ENCODE measurements at places on chromosomes 12 and 14. TPM values are rescaled to one million over a fixed set of nuclear protein-coding genes. Genes with fewer than 3 reads are reported as not detected.
A peak's percentile ranks its signal among the peaks of the same experiment; 100 is the strongest.

Gene NGB
- not detected for total RNA-seq

Gene NFE2
- not detected for total RNA-seq

Gene CLEC4C
- not detected for total RNA-seq

Gene CD163L1
- total RNA-seq = 2.9 TPM

Gene PPP1R36
- not detected for total RNA-seq

- H3K4me3 ChIP-seq = no peak overlapping the region
- peaks cover 7% of the 10 kb centered on the region for H3K4me1 ChIP-seq
- no peak overlapping the region for H3K27ac ChIP-seq
- peaks cover 14% of the 10 kb centered on the region for H3K27me3 ChIP-seq
- DNase-seq = no peak
- no peaks in the 10 kb centered on the region for H3K36me3 ChIP-seq
Observed at GRCh38 chr14:75979071-75979571, 2.7 kb downstream of the TGFB3 start.

DNA sequence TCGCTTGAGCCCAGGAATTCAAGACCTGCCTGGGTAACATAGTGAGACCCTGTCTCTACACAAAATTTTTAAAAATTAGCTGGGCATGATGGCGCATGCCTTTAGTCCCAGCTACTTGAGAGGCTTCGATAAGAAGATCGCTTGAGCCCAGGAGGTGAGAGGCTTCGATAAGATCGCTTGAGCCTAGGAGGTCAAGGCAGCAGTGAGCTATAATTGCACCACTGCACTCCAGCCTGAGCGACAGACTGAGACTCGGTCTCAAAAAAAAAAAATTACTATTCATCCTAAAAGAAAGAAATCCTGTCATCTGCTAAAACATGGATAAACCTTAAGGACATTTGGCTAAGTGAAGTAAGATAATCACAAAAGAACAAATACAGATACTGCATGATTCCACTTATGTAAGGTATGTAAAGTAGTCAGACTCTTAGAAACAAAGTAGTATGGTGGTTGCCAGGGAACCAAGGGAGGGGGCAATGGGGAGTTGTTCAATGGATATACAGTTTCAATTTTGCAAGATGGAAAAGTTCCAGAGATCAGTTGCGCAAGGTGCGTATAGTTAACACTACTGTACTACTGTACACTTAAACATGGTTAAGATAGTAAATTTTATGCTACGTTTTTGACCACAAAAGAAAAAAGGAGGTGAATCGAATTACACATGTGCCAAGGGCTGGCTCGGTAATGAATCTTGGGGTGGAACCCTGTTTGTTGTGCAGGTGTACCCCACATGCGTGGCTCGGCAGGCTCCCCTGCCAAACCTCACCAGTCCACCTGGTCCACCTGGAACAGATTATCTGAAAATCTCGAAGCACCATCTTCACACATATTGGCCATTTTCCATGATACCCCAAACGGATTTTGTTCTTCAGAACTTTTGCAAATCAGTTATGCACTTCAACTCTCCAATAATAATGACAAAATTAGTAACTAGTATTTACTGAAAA, 18.3 kb upstream of the ATP2A2 start:
- no peak overlapping the region for H3K27ac ChIP-seq
- no peak for DNase-seq
- H3K4me3 ChIP-seq = no peak overlapping the region
- H3K27me3 ChIP-seq = no peaks in the 10 kb centered on the region
- H3K4me1 ChIP-seq = peaks cover 20% of the 10 kb centered on the region
- no peaks in the 10 kb centered on the region for H3K36me3 ChIP-seq

DNA sequence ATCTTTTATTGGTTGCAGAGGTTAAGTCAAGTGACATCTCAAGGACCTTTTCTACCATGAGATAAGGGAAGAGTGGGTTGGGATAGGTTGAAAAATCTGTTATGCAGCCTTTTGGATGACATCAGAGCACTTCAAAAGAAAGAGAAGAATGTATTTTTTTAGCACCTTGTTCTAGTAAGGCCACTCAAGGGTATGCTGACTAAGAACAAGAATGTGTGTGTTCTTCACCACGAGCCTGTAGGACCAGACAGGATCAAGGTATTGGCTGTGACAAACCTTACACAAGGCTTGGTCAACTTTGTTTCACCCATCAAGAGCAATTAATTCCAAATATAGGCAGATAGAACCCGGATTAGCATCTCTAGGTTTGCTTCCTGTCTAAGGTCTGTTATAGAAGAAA, 142.5 kb downstream of the SAMD4A start:
- peaks cover 22% of the 10 kb centered on the region for H3K36me3 ChIP-seq
- no peak overlapping the region for H3K27ac ChIP-seq
- no peak for DNase-seq
- no peaks in the 10 kb centered on the region for H3K27me3 ChIP-seq
- no peak overlapping the region for H3K4me3 ChIP-seq

GRCh38 chr14:104552738-104553125, 26.8 kb upstream of the C14orf180 start:
- no peaks in the 10 kb centered on the region for H3K36me3 ChIP-seq
- no peak overlapping the region for H3K4me3 ChIP-seq
- no peaks in the 10 kb centered on the region for H3K4me1 ChIP-seq
- no peak overlapping the region for H3K27ac ChIP-seq
- peaks cover 18% of the 10 kb centered on the region for H3K27me3 ChIP-seq

DNA sequence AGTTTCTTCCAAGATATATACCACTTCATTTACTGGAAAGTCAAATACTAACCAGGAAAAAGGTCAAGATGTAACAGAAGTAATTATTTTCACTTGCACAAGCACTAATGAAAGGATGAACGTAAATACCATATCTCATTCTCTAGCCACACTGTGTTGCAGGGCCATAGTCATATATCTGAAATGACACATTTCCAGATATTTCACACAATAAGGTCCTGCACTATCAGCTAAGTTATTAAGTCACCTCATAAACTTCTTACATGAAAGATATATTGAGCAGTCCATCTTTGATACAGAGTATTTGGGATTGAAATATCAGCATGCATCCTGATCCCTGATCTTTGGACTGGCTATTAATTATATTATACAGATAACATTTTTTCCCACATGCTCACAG, 783.3 kb upstream of the MGAT4C start:
- no peak for DNase-seq
- H3K4me3 ChIP-seq = no peak overlapping the region
- no peaks in the 10 kb centered on the region for H3K4me1 ChIP-seq
- H3K36me3 ChIP-seq = no peaks in the 10 kb centered on the region
- H3K27me3 ChIP-seq = no peaks in the 10 kb centered on the region
- H3K27ac ChIP-seq = no peak overlapping the region

- H3K4me3 ChIP-seq = peak overlapping the region; percentile 60
- H3K27me3 ChIP-seq = no peaks in the 10 kb centered on the region
- DNase-seq = peak; percentile 39
- peaks cover 23% of the 10 kb centered on the region for H3K4me1 ChIP-seq
- peaks cover 44% of the 10 kb centered on the region for H3K36me3 ChIP-seq
Observed at GRCh38 chr12:53380794-53381730, 1.1 kb downstream of the SP1 start.

DNA sequence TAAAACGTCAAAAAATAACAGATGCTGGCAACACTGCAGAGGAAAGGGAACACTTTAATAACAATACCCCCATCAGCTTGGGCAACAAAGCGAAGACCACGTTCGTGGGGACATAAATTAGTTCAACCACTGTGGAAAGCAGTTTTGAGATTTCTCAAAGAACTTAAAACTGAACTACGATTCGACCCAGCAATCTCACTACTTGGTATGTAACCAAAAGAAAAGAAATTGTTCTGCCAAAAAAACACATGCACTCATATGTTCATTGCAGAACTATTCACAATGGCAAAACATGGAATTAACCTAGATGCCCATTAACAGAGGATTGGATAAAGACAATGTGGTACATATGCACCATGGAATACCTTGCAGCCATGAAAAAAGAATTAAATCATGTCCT, 81.2 kb upstream of the RAP1B start:
- DNase-seq = no peak
- peaks cover 18% of the 10 kb centered on the region for H3K4me1 ChIP-seq
- H3K36me3 ChIP-seq = no peaks in the 10 kb centered on the region
- no peak overlapping the region for H3K4me3 ChIP-seq
- H3K27me3 ChIP-seq = no peaks in the 10 kb centered on the region

DNA sequence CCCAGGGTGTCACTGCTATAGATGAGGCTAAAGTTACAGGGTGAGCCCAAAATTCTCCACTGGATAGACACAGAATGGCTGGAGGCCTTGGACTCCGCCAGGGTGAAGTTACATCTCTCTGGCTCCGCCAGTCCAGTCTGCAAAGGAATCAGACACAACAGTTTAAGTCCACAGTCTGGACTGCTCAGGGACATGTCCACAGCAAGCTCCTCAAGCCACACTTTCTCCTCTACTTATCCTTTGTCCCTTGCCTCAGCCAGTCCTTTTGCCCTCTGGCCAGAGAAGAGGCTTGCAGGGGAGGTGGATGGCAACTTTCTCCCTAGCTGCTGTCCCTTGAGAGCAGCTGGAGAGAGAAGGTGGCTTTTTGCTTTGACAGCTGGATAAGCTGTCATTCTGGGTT, 28.0 kb downstream of the PTPRB start:
- no peaks in the 10 kb centered on the region for H3K27me3 ChIP-seq
- peak overlapping the region; percentile 64 for H3K4me3 ChIP-seq
- DNase-seq = peak; percentile 25
- no peaks in the 10 kb centered on the region for H3K36me3 ChIP-seq
- H3K4me1 ChIP-seq = peaks cover 28% of the 10 kb centered on the region

DNA sequence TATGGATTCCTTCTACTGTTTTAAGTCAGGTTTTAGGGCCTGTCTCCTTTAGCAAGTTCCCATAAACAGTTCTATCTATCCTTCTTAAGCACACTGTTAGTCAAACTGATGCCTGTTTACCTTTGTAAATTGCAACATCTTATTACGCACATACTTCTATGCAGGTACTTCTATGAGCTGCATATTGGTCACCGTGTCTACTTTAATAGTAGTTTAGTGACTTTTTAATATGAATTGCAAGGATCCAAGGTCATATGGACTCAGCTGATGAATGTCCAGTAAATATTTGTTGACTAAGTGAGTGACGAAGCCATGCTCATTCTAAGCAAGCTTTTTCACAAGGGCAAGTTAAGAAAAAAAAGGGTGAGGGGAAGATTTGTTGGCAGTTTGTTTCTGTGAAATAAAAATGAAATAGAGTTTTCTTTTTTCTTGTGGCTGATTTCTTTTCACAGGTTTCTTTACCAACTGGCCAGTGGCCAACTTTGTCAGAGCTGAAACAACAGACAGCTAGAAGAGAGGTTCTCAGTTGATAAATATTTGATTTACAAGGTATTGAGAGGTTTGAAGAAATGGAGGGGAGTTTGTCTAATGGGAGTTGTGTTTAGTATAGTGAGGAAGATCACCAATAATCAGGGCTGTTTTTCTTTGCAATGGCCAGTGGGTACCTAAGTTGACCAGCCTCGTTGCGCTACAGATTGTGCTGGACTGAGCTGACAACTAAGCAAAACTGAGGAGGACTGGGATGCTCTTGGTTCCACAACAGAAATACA, 141.1 kb downstream of the SLC15A5 start:
- no peak overlapping the region for H3K27ac ChIP-seq
- H3K27me3 ChIP-seq = no peaks in the 10 kb centered on the region
- no peaks in the 10 kb centered on the region for H3K4me1 ChIP-seq
- H3K4me3 ChIP-seq = no peak overlapping the region
- DNase-seq = no peak
- H3K36me3 ChIP-seq = no peaks in the 10 kb centered on the region

DNA sequence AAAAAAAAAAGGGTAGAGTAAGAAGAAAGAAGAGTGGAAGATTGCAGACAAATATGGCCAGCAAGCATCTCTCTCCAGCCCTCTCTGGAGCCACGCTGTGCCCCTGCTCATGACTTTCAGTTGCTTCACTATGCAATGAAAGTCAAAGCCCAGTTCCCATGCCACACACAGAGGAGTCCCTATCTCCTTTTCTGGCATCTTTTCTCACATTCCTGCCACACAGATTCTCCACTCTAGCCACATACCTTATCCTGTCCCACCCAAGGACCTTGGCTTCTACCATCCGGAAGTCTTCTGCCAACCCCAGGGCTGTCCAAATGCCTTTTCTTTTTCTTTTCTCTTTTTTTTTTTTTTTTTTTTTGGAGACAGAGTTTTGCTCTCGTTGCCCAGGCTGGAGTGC, 39.3 kb upstream of the CAPRIN2 start:
- H3K4me1 ChIP-seq = peaks cover 46% of the 10 kb centered on the region
- H3K4me3 ChIP-seq = no peak overlapping the region
- no peaks in the 10 kb centered on the region for H3K27me3 ChIP-seq

GRCh38 chr12:67798768-67799167, 150.2 kb downstream of the DYRK2 start:
- peaks cover 6% of the 10 kb centered on the region for H3K4me1 ChIP-seq
- no peak overlapping the region for H3K27ac ChIP-seq
- DNase-seq = no peak
- H3K36me3 ChIP-seq = no peaks in the 10 kb centered on the region

DNA sequence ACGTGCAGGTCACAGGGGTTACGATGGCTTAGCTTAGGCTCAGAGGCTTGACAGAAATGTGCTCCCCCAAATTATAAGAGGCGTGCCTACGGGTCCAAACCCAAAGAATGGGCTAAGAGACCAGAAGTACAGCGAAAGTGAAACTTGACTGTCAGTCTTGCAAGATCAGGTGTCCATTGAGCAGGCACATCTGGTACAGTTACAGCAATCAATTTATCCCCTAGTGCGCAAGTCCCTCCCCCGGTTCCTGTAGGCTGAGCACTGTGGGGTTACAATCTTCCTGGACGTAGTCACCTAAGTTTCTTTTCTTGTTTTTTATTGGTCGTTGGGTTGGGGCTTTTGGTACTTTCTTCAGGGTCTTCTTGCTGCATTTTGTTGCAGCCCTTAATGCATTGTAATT, 134.2 kb downstream of the UNC79 start:
- no peaks in the 10 kb centered on the region for H3K4me1 ChIP-seq
- no peak for DNase-seq
- H3K4me3 ChIP-seq = no peak overlapping the region
- peaks cover 3% of the 10 kb centered on the region for H3K27me3 ChIP-seq
- H3K36me3 ChIP-seq = no peaks in the 10 kb centered on the region

- H3K27me3 ChIP-seq = no peaks in the 10 kb centered on the region
- no peak for DNase-seq
- H3K36me3 ChIP-seq = no peaks in the 10 kb centered on the region
- no peaks in the 10 kb centered on the region for H3K4me1 ChIP-seq
- H3K27ac ChIP-seq = no peak overlapping the region
Observed at GRCh38 chr14:22178333-22178839, 410.6 kb downstream of the DAD1 start.

GRCh38 chr14:52241087-52241793, 26.3 kb upstream of the PTGDR start:
- no peaks in the 10 kb centered on the region for H3K27me3 ChIP-seq
- H3K4me1 ChIP-seq = peaks cover 15% of the 10 kb centered on the region
- H3K4me3 ChIP-seq = no peak overlapping the region
- peak; percentile 61 for DNase-seq
- H3K27ac ChIP-seq = peak overlapping the region; percentile 66

DNA sequence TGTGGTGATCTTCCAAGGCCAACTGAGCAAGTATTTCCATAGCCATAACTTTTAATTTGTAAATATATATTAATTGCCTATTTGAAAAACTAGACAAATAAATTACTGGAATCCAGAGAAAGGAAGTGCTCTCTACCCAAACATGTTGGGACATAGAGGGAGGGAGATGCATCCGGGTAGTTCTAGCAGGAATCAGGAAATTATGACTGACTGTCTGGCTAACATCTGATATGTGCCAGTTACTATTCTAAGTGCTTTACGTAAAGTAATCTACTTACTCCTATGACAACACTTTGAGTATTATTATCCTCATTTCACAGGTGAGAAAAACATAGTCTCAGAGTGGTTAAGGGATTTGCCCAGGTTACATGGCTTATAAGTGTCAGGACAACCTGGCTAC, 147.7 kb upstream of the VASH1 start:
- H3K4me3 ChIP-seq = no peak overlapping the region
- DNase-seq = no peak
- H3K27me3 ChIP-seq = no peaks in the 10 kb centered on the region
- no peak overlapping the region for H3K27ac ChIP-seq
- H3K36me3 ChIP-seq = no peaks in the 10 kb centered on the region
